ENCODE measurements at places on chromosomes 1 and 21. TPM values are rescaled to one million over a fixed set of nuclear protein-coding genes. Genes with fewer than 3 reads are reported as not detected.

Gene ZNF593OS
- not detected for total RNA-seq

Gene VTCN1
- total RNA-seq = 0.17 TPM

Gene MRPL20
- total RNA-seq = 154 TPM

Gene S100A7A
- total RNA-seq = not detected

Gene SLC6A9
- 14.4 TPM for total RNA-seq

Gene WDR26
- total RNA-seq = 39.5 TPM

Gene ANGPTL3
- not detected for total RNA-seq

Gene BARHL2
- not detected for total RNA-seq

Gene SORT1
- 4.4 TPM for total RNA-seq

Gene SIPA1L2
- total RNA-seq = 9.3 TPM

Gene REN
- not detected for total RNA-seq

Gene MFAP2
- total RNA-seq = 0.55 TPM

Gene ADSS2
- 45.3 TPM for total RNA-seq

Data from A549 treated with DMSO at 1 μM for 4 hours (cell line).